ENCODE measurements at places on chromosomes 2 and 18.

GRCh38 chr2:63537306-63537705 lies 51.0 kb downstream of the WDPCP start:
- DNase-seq: no peak

GRCh38 chr2:61018318-61018755 lies 282 bp upstream of the PUS10 start:
- no peak for DNase-seq

- no peak for DNase-seq
These were observed 945.8 kb downstream of the CBLN2 start for GRCh38 chr18:71598374-71598773.

DNA sequence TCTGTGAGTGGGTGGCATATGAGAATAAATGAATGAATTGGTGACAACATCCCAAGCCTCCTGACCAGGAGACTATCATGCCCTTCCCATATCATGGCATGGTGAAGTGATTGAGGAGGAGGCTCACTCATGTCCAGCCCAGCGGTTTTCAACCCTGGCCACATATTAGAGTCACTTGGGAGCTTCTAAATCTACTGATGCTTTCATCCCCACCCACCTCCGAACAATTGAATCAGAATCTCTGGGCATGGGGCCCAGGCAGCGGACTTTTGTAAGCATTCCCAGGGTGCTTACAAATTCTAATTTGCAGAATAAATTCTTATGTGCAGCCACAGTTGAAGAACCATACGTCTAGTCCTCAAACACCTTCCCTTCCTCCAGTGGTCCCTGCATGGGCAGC lies 81.7 kb upstream of the SEC11C start:
- no peak for DNase-seq

- no peak for DNase-seq
These were observed 42.0 kb downstream of the ZFP36L2 start for GRCh38 chr2:43184339-43184895.

- no peak for DNase-seq
These were observed 116.2 kb upstream of the ST6GAL2 start for GRCh38 chr2:107001964-107002696.

GRCh38 chr2:164314148-164314547 lies 307.1 kb downstream of the GRB14 start:
- DNase-seq: no peak

GRCh38 chr2:76870011-76870410 lies 652.2 kb downstream of the LRRTM4 start:
- DNase-seq: no peak

DNA sequence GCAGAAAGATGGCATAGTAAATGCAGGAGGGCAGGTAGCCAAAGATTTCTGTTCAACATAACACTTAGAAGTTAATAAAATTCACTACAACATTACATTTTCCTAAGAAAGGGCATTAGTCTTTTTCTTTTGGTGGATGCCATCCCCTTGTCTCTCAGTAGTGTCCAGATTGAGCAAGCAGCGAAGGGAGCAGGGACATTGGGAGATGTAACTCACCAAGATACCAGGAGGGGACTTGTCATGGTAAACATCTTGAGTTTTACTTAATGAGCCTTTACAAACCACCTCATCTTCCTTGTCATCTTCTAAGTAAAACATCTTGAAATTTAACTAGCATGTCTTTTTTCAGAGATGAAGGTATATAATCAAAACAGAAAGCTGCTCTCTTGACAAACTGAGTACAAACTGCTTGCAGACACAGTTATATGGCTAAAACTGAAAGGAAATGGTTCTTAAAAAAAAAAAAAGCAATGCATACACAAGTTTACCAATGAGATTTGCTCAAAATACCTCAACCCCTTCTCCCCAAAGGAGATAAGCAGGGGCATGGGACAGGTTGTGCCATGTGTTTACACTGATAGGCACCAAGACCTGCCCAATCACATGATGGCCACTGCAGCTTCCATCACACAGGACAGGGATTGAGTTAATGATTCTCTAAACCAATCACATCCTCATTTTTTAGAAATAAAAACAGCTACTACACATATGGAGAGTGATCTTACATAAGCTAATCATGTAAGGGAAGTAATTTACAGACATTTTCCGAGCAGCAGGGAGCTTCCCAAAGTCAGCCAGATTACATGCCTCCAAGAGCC lies 30.3 kb downstream of the LPIN2 start:
- no peak for DNase-seq

GRCh38 chr2:206585335-206585734 lies 57.0 kb upstream of the FAM237A start:
- DNase-seq: no peak

- no peak for DNase-seq
These were observed 376.7 kb downstream of the TDRD15 start for GRCh38 chr2:21500401-21500945.

GRCh38 chr2:232336241-232336736 lies 42.3 kb upstream of the ALPP start:
- no peak for DNase-seq

- no peak for DNase-seq
These were observed 34.0 kb downstream of the TTLL4 start for GRCh38 chr2:218744615-218745014.

DNA sequence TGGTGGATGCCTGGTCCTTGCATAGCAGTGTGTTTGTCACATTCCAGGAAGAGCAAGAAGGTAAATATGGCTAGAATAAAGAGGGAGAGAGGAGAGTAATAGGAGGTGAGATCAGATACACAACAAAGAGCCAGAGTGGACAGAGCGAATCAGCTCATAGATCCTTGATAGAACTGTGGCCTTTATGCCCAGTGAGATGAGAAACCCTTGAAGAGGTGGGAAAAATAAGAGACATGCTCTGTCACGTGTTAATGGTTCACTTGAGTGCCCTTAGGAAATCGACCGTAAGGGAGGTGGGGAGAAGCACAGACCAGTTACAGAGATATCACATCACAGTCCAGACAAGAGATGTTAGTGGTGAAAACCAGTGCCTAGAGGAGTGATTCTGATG lies 84.7 kb upstream of the RAB27B start:
- no peak for DNase-seq

DNA sequence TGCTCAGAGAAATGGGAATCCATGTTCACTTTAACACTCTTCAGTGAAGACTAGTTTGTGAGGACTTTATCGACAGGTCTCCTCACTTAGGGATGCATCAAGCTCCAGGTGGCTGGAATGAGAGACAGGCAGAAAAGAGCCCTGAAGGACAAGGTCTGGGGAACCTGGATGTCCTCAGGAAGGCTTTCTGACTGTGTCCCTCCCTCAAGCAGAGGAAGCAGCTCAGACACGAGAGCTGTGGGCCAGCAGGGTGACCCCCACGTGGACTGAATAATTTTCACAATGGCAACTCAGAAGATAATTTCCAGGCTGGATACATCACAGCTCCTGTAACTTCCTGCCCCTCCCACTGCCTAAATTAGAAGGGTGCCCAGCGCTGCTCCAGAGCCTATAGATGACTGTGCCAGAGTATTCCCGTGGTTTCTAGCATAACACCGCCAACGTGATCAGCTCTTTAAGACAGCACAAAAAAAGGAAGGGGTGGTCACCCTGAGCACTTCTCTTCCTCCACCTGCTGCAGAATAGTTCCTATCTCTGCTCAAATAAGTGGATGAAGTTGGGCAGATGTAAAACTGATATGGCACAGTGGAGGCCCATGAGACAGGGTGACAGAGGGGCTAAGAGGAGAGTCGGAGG lies 25.7 kb upstream of the NCK2 start:
- no peak for DNase-seq

DNA sequence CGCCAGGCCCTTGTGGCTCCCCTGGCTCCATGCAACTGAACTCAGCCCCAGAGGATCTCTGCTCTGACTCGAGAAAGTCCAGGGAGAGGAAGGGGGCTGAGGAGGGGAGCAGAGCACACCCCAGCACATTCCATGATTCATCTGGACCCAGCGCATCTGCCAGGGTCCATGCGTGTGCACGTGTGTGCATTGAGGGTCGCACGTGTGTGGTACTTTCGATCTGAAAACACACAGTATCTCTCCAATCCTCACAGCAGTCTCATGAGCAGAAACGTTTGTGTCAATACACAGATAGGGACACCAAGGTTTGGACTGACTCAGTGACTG lies 146.4 kb upstream of the ID2 start:
- DNase-seq: no peak

DNA sequence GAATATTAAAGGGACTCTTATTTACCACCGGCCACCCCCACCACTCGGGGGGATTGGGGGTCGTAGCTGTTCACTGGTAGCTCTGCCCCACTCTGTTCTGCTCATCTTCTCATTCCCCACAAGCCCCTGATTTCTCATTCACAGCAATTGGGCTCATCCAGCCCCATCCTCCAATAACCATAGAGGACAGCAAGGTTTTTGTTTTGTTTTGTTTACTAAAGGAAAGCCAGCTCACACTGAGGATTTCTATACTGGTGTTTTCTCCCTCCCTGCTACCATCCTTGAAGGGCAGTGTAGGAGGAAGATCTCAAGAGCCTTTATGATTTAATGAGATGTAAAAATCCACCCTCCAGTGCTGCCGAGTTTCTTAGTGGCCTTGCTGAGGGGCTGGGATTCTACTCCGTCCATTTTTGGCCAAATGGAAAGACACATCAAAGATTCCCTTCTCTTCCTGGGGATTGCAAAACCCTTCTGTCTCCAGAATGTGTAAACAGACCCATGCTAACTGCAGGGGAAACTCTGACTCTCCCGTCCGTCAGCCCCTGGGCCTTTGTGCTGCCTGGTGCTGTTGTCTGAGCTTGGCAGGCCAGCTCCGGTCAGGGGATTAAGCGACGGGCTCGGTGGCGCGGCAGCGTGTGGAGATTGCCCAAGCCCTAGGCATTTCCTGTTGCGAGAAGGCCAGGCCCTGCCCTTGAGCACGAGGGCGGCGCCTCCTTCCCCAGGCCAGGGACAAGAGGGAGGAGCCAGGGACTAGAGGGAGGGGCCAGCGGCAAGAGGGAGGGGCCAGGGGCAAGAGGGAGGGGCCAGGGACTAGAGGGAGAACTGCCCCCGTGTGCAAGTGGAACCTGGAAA lies 165.0 kb downstream of the ANTXR1 start:
- DNase-seq: no peak

DNA sequence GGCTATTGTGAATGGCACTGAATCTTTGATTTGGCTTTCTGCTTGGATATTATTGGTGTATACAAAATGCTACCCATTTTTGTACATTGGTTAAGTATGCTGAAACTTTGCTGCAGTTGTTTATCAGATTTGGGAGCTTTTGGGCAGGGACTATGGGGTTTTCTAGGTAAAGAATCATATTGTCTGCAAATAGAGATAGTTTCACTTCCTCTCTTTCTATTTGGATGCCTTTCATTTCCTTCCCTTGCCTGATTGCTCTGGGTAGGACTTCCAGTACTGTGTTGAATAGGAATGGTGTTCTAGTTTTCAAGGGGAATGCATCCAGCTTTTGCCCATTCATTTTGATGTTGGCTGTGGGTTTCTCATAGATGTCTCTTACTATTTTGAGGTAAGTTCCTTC lies 489.1 kb upstream of the LRATD1 start:
- no peak for DNase-seq

GRCh38 chr2:161352719-161353118 lies 44.5 kb downstream of the PSMD14 start:
- DNase-seq: no peak

GRCh38 chr18:58186258-58186948 lies 142.4 kb downstream of the NEDD4L start:
- no peak for DNase-seq

DNA sequence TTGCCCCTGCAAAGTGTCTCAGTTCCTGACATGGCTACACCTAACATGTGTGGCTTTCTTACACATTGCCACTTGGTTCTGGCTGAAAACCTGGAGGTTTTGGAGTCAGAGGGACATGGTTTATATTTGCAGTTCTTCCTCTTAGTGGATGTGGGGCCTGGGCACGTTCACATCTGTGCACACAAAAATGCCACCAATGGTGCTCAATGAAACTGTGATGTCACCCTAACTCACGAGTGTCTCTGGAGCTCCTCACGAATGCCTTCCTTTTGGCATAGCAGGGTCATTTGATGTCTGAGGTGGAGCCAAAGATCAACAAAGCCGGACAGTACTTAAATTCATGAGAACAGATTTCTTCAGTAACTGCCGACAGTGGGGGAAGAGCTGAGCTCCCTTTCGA lies 231.7 kb upstream of the HS6ST1 start:
- no peak for DNase-seq

GRCh38 chr2:48601349-48601748 lies 16.3 kb upstream of the GTF2A1L start:
- DNase-seq: no peak

GRCh38 chr2:76204048-76204447 lies 493.3 kb upstream of the GCFC2 start:
- DNase-seq: no peak

DNA sequence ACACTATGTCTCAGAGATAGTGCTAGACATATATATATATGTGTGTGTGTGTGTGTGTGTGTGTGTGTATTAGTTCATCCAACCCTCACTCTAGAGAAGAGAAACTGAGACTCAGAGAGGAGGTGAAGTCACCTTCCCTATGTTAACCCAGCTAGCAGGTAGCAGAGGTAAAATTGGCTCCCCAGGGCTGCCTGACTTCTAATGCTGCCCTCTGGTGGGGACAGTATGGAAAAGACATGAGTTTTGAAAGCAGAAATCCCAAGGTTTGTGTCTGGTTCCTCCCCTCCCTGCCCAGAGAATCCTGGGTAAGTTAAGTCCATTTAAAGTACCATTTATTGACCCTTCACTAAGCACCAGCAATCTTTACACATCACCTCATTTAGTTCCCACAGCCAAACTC lies 137.7 kb downstream of the THNSL2 start:
- no peak for DNase-seq

DNA sequence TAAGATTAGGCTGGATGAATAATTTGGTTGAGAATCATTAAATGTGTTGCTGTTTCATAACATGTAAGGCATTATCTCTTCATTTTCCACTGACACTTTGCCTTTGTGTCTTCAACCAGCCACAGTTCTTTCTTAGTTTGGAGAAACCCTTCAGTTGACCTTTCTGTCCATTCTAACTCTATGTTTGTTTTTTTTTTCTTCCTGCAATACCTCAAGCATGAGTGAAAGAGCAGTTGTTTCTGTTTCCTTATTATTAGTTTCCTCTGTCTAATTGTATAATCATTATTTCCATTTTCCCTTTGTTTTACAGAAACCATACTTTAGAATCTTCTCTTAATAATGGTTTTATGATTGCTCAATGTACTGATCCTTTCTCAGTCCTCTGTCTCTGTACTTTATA lies 25.6 kb downstream of the HADHB start:
- DNase-seq: no peak

DNA sequence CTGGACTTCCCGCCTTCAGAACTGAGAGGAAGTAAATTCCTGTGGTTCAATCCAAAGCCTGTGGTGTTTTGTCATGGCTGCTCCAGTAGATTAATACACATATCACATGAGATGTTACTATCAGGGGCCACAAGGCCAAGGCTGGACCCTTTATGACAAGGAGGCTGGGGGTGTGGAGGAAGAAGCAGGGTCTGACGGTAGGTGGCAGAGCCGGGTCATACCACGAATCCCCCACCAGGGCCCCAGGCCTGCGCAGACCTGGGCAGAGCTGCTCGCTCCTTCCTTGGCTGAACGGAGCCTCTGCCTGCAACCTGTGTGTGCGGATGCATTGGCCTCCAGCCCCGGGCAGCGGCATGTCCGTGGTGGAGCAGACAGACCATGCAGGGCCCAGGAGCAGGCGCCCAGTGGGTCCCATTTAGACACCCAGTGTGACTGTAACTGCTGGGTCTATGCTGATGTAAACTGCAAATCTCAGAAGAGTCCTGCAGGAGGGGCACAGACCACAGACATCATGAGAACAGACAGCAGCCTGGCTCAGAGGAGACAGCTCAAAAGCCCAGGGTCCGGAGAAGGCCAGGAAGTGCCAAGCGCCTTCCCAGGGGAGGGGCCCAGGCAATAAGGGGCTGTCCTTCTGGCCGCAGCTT lies 155.2 kb downstream of the PXDN start:
- no peak for DNase-seq

GRCh38 chr2:212905640-212906201 lies 245.7 kb downstream of the IKZF2 start:
- DNase-seq: no peak
